Lung microvascular endothelial cell (primary cell): ENCODE measurements at places on chromosomes 6 and 20.

- no peak for DNase-seq
Observed at GRCh38 chr6:25640446-25640845, 11.6 kb upstream of the SCGN start.

DNA sequence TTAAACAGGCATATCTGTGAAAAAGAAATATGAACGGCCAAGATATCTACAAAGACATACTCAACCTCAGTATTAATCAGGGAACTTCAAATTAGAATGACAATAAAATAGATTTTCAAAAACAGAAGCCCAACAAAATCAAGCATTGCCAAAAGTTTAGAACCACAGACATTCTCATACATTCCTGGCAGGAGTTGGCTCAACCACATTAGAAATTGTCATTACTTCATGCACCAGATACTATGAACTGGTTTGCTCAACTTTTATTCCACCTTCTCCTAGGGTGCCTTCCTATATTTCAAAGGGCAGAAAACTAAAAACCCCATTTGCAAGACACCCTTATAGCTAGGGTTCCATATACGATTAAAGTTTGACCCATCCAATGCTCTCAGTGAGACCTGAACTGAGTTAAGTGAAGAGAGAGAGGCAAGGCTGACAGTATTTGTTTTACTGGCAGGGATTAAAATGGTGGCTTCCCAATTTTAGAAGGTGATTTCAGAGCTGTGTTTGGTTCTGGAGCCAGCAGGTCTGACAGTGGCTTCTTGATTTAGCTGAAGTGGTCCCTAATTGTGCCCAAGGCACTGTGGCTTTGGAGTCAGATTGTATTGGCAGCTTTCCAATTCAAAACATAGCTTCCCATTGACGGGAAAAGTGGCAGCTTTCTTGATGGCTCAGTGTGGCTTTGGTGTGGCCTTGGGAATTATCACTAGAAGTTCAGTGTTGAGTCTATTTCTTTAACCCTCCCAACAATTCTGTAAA lies 77.1 kb upstream of the CDYL start:
- no peak for DNase-seq

- peak; percentile 74 for DNase-seq
Observed at GRCh38 chr20:21719592-21720214, 14.2 kb downstream of the PAX1 start.

GRCh38 chr6:97459535-97459934 lies 176.5 kb upstream of the MMS22L start:
- DNase-seq = no peak

GRCh38 chr20:62745279-62745951 lies 36.8 kb downstream of the NTSR1 start:
- no peak for DNase-seq

- DNase-seq = no peak
Observed at GRCh38 chr6:127547904-127548649, 28.9 kb upstream of the C6orf58 start.

- peak; percentile 93 for DNase-seq
Observed at GRCh38 chr6:139402876-139403386, 28.5 kb upstream of the CITED2 start.

DNA sequence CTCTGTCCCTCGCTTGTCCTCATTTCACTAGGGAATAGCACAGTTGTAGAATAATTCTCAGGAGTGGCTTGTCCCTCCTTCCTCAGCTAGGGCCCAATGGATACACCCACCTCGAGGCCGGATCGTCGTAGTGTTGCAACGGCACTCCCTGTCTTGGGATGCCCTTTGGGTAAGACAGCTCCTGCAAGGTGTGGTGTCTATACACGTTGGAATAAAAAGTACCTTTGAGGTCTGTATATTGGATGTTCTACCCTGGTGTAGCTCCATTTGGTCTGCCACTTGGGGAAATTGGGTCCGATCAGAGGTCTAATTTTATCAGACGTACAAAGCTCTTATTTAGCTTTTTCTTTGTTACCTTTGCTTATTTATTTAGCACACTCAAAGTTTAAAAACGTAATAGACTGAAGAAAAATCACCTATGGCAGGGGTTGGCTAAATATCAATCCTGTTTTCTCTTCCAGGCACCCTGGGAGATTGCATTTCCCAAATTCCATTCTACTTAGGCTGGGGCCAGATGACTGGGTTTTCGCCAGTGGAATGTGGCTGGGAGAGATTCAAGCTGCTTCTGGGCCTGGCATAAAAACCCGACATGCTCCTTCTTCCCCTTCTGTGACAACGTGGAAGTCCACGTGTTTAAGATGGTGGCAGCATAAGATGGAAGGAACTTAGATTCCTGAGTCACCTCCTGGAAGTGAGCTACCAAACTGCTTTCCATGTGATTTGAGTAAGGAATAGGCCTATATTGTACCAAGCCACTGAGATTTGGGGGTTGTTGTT lies 82.3 kb upstream of the CD83 start:
- no peak for DNase-seq

DNA sequence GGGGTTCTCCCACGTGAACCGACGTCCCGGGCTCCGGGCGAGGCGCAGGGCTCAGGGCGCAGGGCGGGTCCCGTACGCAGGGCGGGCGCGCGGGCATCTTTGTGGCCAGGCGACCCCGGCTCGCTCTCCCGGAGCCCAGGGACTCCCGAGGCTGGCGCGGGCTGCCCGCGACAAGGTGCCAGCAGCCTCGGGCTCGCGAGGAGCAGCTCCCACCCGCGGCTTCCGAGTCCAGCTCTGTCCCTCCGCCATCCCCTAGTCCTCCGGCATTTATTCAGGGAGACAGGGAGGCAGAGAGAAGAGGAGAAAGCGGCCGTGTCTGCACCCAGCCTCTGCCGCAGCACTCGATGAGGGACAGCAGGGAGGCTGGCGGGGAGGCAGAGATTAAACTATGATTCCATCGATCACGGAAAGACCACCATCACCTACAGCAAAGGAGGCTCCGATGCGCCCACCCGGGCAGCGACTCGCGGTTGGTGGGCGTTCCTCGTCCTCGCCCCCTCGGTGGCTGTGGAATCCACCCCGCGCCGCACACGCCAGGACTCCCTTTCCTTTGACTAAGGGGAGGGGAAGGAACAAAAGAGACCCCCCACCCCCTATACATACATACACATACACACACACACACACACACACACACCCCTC lies 1.1 kb downstream of the RGS17 start:
- peak; percentile 47 for DNase-seq

DNA sequence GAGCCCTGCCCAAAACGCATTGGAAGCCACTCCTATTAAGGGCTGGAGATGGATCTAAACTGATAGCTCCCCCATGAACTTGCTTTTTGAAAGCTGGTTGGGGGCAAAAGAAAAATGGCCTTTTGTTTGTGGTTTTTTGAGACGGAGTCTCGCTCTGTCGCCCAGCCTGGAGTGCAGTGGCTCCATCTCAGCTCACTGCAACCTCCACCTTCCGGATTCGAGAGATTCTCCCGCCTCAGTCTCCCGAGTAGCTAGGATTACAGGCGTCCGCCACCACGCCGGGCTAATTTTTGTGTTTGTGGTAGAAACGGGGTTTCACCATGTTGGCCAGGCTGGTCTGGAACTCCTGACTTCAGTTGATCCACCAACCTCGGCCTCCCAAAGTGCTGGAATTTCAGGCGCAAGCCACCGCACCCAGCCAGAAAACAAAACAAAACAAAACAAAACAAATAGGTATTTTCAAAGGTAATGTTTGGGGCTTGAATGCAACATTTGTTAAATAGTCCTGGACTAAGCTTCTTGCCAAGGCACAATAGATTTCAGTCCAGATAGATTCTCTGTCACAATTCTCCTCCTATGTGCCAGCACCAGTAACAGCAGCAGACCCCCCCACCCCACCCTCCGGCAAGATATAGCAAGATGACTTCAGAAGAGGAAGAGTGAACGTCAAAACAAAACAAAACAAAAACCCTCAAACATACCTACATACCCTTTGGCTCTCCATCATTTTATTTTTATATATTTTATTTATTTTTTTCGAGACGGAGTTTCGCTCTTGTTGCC lies 26.5 kb upstream of the ABT1 start:
- DNase-seq = no peak

DNA sequence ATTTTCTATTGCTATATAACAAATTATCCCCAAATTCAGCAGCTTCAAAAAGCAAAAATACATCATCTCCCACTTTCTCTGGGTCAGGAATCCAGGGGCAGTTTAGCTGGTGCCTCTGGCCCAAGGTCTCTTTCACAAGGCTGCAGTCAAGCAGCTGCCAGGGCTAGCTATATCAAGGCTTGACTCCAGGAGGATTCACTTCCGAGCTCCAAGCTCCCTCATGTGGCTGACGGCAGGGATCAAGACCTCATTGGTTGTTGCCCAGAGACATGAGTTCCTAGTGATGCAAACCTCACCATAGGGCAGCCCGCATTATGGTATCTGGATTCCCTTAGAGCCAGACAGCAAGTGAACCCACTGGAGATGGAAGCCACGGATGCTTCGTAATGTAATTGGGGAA lies 1.3 kb upstream of the VNN1 start:
- peak; percentile 30 for DNase-seq

DNA sequence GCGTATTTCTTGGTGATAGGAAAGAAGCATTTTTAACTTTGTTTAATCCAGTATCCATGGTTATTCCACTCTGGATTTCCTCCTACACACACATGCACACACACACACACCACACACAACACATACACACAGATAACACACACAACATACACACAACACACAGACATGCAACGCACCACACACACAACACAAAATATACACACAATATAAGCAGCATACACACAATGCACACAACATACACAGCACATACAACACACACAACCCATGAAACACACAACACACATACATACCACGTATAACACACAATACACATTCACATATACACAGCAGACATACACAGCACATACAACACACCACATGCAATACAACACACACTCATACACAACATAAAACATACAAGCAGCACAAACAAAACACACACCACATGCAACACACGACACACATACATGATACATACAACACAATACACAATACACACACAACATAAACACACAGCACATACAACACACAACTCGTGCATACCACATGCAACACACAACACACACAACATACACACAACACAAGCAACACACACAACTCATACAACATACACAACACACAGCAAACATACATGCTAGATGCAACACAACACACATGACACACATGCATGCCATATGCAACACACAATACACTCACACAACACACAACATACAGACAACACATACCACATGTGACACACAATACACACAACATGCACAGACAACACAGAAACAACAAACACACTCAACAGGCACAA lies 13.0 kb downstream of the TTLL2 start:
- no peak for DNase-seq

GRCh38 chr6:391559-392440 lies at the start of gene IRF4:
IRF4 (plus strand) TSS chr6:391752; CDS start chr6:393153, 1,401 bp downstream.
- DNase-seq = no peak

GRCh38 chr6:15763837-15764236 lies 101.0 kb upstream of the DTNBP1 start:
- DNase-seq = no peak

- DNase-seq = peak; percentile 49
Observed at GRCh38 chr6:136173519-136174507, 76.3 kb downstream of the MTFR2 start.

- no peak for DNase-seq
Observed at GRCh38 chr6:32167761-32168262, 3.4 kb downstream of the EGFL8 start.

DNA sequence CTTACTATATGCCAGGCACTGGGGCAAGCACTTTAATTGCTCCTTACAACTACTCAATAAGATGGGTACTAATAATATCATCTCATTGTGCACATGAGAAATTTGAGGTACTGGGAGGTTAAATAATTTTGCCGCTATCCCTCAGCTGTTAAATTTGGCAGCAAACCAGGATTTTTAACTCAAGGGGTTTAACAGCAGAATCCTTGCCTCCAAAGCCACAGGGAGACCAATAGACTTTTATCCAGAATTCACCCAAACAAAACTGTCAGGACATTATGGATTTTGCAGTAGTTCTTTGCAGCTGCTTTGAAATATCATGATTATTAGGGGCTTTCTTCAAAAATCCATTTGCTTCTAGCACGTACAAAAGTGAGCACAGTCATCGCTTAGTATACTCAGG lies 136.2 kb downstream of the RPS12 start:
- DNase-seq = no peak

DNA sequence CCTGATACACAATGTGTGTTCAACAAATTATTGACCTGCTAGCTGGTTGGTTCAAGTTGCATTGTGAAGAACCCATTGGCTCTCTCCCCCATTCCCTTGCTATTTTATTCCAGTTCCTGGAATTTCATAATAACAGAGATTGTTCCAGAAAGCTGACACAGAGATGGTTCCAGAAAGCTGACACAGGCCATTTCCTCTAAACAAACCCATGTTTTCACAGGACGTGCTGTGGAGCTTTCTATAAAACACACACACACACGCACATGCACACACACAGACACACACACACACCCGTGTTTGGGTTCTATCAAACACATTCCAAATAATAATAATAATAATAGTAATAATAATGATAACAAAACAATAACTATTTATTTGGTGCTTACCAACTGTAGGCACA lies 259.1 kb downstream of the CLIC5 start:
- DNase-seq = no peak

DNA sequence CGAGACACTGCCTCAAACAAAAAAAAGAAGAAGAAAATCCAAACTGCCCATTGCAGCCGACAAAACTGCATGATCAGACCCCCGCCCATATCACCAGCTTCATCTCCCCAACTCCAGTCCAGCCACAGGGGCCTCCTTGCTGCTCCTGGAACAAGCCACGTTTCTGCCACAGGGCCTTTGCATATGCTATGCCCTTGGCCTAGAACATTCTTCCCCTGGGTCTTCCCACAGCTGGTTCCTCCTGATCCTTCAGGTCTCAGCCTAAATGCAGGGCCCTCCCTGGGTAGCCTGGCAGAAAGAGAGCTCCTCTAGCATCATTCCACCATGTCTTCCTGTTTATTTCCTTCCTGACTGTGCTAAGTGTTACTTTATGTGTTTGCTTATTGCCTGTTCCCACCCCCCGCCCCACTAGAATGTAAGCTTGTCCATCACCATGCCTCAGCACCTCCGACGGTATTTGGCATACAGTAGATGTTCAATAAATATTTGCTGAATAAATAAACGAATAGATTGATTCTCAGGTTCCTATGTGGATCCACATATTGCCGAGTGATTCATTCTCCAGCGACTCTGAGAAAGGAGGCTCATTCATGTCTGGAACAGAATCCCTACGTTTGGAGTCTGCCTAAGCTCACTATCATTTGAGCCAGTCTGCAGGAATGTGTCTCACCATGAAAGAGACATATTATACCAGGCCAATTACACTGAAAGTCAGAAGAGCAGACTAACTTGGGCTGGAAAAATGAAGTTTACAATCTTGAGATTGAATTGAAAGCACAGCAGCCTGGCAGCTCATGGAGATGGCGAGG lies 56.1 kb downstream of the NFATC2 start:
- no peak for DNase-seq

GRCh38 chr6:96223695-96224094 lies 207.9 kb downstream of the FUT9 start:
- DNase-seq = no peak

- no peak for DNase-seq
Observed at GRCh38 chr6:170027647-170028043, 263.2 kb downstream of the DLL1 start.
